ENCODE measurements at places on chromosomes 1 and 21.

- peak; percentile 27 for DNase-seq
These were observed 11.6 kb upstream of the OLFML2B start for GRCh38 chr1:162035241-162035640.

GRCh38 chr1:243962541-243962940 is 88.5 kb upstream of the ZBTB18 start:
- DNase-seq = no peak

- no peak for DNase-seq
These were observed 11.1 kb downstream of the RCAN3 start for GRCh38 chr1:24513706-24514105.

DNA sequence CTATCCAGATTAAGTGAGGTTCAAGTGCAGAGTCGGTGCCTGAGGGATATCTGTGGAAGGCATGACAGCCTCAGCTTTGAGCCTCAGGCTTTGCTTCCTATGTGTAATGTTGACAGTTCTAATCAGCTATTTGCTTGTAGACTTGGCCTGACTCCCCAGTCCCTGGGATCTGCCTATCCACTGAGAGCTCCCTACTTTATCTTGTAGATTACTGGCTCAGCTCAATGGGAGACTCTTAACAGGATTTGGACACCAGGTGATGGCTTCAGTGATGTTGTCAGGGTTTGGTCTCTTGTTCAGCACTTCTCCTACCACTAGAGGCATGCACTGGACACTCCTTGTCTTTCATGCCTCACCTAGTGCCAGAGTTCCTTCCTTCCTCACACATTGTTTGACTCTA is 126.6 kb upstream of the BEND5 start:
- no peak for DNase-seq

GRCh38 chr1:32501865-32502264 is 37.0 kb downstream of the ZBTB8B start:
- no peak for DNase-seq

- no peak for DNase-seq
These were observed 376.9 kb downstream of the USH2A start for GRCh38 chr1:216046336-216046735.

Measured in iris pigment epithelial cell (primary cell).